ENCODE measurements at places on chromosomes 2 and 18.
A peak's percentile ranks its signal among the peaks of the same experiment; 100 is the strongest.

DNA sequence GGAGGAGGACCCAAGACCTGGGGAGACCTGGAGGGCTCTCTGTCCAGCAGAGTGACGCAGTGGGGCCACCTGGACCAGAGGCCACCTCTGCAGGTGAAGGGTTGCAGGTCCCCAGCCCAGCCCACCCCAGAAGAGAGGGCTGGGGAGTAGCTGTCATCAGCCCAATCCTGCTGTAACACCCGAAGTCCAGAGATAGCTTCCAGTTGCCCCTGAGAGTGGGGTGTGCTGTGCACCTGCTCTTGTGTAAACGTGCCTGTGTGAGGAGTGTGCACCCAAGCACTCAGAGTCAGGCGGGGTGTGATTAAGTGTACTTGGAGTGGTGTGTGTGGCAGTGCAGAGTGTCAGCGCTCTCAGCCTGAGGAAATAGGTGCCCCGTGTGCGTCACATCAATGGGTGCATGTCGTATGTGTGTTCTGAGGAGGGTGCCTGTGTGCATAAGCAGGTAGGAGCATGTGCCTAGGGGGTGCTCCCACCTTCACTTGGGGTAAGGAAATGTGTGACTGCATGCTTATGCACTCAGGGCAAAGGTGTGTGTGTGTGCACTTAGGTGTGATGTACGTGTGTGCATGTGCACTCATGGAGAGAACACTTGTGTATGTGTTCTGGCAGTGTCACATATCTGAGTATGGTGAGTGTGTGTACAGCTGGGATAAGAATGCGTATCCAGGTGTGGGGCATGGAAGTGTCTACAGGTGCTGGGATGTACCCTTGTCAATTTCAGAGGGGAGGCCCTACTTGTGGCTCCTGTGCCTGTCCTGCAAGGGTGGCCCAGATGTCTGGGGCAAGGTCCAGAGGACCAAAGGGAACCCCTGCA lies 672 bp downstream of the ATP6V1B1 start:
- no peak for DNase-seq

GRCh38 chr2:38648107-38648761 lies 17.7 kb upstream of the GALM start:
- DNase-seq = peak; percentile 86

DNA sequence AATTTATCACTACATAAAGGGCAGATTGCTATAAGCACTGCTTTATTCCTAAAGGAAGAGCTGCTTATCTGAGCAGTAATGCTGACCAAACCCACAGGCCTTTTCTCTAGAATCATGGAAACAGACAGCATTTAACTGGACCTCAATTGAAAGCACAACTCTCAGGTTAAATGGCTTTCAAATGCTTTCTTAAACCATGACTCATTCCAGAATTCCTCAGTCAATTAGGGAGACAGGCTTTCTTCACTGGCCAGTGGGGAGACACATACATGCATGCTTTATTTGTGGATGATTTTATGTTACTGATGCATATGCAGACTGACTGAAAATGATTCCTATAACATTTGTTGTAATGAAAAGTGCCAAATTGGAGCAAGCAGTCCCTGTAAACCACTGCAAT lies 114.6 kb downstream of the ACVR1 start:
- no peak for DNase-seq

DNA sequence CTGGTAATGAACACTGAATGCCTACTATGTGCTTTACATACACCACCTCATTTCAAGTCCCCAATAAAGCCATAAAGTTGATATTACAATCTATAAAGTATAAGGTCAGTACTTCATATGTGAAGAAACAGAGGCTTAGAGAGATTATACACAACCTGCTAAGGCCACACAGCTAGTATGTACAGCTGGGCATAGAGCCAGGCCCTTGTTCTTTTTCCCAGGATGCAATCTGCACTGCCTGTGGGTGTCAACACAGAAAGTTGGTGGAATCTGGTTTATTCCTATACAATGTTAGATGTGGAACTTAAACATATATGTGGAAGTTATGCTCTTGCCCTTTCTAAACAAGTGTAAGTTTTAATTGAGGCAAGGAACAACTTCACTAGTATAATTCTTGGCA lies 32.8 kb downstream of the INSIG2 start:
- DNase-seq = no peak

- peak; percentile 60 for DNase-seq
These were observed 28.8 kb downstream of the SH3BP4 start for GRCh38 chr2:234980451-234981187.

GRCh38 chr18:4639628-4640310 lies 184.7 kb upstream of the DLGAP1 start:
- no peak for DNase-seq

DNA sequence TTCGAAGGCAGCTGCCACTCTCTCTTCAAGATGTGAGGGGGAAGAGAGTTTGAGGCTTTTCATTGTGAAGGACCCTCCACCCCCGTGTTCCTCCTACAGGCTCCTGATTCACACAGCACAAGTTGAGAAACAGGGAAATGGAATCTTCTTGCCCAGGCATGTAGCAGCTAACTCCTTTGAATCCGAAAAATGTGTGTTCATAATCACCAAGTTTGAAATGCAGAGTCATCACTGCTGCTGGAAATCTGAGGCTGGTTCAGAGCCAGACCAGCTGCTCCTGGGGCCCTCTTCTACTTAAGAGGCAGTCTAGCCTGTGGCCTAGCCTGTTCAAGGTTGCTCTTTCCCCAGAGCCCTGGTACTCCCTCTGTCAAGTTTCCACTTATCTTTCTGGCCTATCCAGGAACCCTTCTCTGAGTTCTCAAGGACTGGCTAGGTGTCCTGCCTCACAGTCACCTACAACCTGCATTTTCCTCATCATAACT lies 166.4 kb downstream of the TMEM247 start:
- DNase-seq = peak; percentile 35

DNA sequence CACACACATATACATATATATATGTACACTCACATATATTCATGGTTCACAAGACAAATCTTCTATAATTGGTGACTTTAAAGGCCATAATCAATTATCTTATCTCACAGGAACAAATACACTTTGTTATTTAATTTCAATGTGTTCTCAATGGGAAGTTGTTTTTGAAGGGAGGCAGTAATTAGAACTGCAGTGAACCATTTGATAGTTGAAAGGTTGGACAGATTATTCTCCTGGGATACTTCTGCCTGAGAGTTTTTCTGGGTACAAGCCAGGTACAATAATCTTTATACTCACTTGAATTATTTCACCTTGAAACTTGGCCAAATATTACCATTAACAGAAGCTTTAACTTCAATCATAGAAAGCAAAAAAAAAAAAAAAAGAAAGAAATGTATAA lies 546.6 kb upstream of the LRRTM4 start:
- no peak for DNase-seq

GRCh38 chr2:217822296-217823252 lies 180.2 kb downstream of the TNS1 start:
- no peak for DNase-seq

DNA sequence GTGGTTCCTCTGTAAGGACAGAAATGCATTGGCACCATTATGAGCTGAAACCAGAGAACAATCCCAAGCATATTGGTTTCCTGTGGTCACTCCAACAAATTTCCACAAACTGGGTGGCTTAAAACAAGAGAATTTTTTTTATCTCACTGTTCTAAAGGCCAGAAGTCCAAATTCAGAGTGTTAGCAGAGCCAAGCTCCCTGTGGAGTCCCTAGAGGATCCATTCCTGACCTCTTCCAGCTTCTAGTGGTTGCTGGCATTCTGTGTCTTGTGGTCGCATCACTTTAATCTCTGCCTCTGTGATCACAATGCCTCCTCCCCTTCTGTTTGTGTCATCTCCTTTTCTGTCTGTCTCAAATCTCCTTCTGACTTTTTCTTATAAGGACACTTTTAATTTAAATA lies 380.3 kb downstream of the NYAP2 start:
- DNase-seq = no peak

GRCh38 chr18:69996417-69996816 lies 48.7 kb upstream of the CD226 start:
- DNase-seq = no peak

DNA sequence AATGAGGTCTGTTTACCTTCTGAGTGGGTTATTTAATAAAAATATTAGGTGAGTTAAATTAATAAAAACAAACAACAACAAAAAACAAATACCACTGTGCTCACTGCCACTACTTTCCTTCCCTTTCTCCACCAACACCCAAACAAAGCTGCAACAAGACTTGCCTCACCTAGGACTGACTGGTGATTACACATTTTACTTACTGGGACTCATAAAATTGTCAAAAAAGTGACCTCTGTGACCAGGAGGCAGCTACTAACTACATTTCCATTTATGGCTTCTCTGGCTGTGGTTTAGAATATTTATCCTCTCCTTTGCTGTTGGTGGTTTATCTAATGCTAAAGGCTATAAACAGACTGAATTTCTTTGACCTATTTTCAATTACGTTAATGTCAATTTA lies 39.8 kb downstream of the EFEMP1 start:
- no peak for DNase-seq
